Thymus (tissue), 14 donors: ENCODE measurements at places on chromosomes 2 and 18. TPM values are rescaled to one million over a fixed set of nuclear protein-coding genes. Genes with fewer than 3 reads are reported as not detected.

NR4A2 gene
- 4.4 TPM for polyA plus RNA-seq

GRCh38 chr2:18837240-18837639 lies 247.9 kb upstream of the NT5C1B start:
- no peak overlapping the region for H3K27ac ChIP-seq
- H3K4me1 ChIP-seq, result no peaks in the 10 kb centered on the region
- H3K36me3 ChIP-seq, result no peaks in the 10 kb centered on the region
- DNase-seq, result no peak
- no peak overlapping the region for H3K4me3 ChIP-seq

DNA sequence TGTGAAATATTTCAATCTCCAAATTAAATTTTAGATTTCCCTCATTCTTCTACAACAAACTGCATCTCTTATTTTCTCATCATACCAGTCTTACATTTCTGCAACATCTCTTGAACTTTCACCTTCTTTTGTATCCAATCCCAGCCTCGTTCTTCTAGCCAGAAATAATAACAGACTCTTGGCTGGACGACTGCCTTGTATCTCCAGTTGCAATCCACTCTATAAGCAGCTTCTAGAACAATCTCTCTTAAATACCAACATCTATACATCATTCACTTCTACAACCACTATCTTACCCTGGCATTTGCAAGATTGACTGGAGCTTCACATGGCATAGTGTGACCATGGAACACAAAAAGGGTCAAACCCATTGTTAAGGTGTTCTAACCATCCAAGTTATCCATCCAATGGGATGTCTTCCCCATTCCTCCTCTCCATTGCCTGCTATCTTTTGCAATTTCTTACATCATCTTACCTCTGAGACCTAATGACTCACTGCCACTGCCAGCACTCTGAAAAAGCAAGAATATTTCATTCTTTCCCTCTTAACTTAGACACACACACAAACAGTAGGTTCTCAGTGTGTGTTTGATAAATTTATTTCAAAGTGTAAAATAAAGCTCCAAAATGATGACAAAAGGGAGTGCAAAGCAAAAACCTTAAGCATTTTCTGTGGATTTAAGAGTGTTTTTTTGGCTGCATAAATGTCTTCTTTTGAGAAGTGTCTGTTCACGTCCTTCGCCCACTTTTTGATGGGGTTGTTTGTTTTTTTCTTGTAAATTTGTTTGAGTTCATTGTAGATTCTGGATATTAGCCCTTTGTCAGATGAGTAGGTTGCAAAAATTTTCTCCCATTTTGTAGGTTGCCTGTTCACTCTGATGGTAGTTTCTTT lies 145.6 kb downstream of the METTL4 start:
- H3K4me1 ChIP-seq, result no peaks in the 10 kb centered on the region
- no peak for DNase-seq
- H3K4me3 ChIP-seq, result no peak overlapping the region
- H3K27ac ChIP-seq, result no peak overlapping the region
- H3K27me3 ChIP-seq, result no peaks in the 10 kb centered on the region

HOXD13 gene
- polyA plus RNA-seq, result 0.11 TPM

CABYR gene
- polyA plus RNA-seq, result 3.5 TPM

MGAT4A gene
- polyA plus RNA-seq, result 24.4 TPM

GPR39 gene
- 1.0 TPM for polyA plus RNA-seq

RNF125 gene
- polyA plus RNA-seq, result 10.2 TPM

DNA sequence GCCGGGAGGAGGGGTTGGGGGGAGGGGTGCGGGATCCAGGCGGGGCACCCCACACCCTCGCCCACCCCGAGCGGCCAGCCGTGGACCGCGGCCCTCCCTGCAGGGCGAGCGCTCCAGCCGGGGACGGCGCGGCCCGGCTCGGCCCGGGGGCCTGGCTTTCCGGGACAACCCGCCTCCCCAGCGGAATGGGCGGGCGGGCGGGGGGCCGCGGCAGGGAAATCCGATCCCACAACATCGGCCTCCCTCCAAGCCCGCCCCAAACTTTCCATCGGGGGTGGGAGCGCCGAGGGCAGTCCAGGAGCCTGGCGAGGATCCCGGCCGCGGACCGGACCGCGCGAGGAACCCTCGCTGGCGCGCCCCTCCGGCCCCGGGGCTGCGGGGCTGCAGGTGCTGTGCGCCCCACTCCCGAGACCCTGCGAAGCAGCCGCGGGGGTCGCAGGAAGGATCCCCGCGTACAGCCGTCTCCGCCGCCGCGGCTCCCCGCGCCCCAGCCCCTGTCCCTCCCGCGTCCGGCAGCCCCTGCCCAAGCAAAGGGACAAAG lies 529 bp downstream of the SEMA4C start:
- peak overlapping the region; percentile 26 for H3K27ac ChIP-seq
- no peak for DNase-seq
- peaks cover 48% of the 10 kb centered on the region for H3K4me1 ChIP-seq
- peak overlapping the region; percentile 54 for H3K4me3 ChIP-seq

DNA sequence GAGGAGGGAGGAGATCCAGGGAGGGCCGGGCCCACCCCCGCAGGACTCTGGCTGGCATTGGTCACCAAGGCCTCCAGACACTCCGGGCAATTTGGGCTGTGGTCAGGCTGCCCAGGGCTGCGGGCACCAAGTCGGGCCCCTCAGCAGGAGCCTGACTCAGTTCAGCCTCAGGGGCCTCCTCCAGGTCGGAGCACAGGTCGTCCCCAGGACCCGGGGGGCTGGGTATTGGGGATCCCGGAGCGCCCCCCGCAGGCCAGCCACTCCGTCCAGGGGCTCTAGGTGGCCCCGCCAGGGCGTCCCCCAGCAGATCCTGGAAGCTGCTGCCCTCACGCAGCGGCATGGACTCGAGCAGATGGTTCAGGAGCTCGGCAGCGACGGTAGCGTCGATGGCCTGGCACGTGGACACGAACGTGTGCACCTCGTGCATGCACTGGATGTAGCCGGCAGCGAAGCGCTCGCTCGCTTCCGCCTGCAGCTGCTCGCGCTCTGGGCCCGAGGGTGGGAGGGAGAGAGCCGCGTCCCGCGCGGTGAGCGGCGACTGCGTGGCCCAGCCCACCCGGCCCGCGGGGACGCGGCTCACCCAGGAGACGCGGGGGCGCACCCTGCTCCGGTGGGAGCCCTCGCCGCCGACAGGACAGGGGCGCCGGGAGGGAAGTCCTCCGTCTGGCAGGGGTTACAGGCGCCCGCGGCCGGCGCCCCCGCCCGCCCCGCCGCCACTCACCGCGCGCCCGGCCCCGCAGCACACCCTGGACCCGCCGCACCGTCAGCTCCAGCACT lies 884 bp downstream of the HES6 start:
- no peaks in the 10 kb centered on the region for H3K36me3 ChIP-seq
- H3K27me3 ChIP-seq, result peaks cover 50% of the 10 kb centered on the region
- H3K27ac ChIP-seq, result no peak overlapping the region
- no peaks in the 10 kb centered on the region for H3K4me1 ChIP-seq
- DNase-seq, result no peak

ITPRID2 gene
- 57.0 TPM for polyA plus RNA-seq

SNORC gene
- 5.0 TPM for polyA plus RNA-seq

DNA sequence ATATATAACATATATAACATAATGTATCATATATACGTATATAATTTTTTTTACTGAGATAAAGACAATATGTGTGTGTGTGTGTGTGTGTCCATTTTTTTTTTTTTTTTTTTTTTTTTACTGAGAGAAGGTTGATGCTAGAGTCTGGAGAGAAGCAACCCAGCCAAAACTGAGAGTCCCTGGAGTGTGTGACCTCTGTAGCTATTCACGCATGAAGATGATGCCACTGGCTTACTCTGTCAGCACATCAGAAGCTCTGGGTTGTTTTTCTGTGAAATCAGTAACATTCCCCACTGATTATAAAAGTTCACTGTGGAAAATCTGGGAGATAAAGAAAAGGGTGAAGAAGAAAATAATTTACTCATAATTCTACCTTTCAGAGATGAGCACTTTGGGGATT lies 27.2 kb downstream of the CCDC195 start:
- no peaks in the 10 kb centered on the region for H3K4me1 ChIP-seq
- H3K27ac ChIP-seq, result no peak overlapping the region
- H3K36me3 ChIP-seq, result no peaks in the 10 kb centered on the region
- H3K4me3 ChIP-seq, result no peak overlapping the region

ODC1 gene
- 49.6 TPM for polyA plus RNA-seq

DNA sequence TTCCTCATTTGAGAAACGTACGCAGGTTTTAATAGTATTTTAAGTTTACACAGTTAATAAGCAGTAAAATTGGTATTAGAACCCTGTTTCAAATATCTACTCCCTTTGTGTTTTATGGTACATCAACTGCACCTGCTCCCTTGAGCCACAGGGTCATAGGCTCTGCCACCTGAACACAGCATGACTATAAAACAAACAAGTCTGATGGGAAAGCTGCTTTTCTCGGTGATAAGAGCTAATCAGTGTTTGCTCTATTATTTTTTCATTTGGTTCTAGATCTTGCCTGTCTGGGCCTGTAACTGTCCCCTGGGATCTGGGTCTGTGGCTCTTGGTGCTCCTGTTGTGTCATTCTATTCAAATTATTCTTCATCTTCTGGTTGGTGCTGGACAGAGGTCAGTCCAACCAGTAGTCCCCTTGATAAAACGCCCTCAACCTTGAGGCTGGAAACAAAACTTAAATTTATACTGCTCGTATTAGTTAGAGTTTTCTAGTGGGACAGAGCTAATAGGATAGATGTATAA lies 314.8 kb upstream of the LRP1B start:
- H3K36me3 ChIP-seq, result no peaks in the 10 kb centered on the region
- H3K27me3 ChIP-seq, result no peaks in the 10 kb centered on the region
- no peaks in the 10 kb centered on the region for H3K4me1 ChIP-seq
- no peak overlapping the region for H3K27ac ChIP-seq

DNA sequence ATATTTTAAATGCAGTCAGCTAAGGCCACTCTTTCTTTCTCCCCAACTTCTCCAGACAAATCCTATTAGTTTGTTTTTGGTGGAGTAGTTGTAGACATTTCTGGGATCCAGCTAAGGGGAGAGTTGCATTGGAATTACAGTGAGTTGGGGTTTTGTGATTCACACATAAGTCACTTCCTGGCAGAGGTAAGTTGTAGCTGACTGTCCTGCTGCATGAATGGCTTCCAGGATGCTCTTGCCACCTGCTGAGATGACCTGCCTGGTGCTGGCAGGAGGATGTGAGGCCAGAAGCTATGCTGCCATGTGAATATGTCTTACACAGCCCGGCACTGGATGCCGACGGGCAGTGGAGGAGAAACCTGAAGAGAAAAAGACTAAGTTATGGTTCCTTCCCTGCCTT lies 243.7 kb downstream of the TDRD15 start:
- H3K27me3 ChIP-seq, result no peaks in the 10 kb centered on the region
- H3K4me3 ChIP-seq, result no peak overlapping the region
- no peaks in the 10 kb centered on the region for H3K36me3 ChIP-seq
- DNase-seq, result no peak

DNA sequence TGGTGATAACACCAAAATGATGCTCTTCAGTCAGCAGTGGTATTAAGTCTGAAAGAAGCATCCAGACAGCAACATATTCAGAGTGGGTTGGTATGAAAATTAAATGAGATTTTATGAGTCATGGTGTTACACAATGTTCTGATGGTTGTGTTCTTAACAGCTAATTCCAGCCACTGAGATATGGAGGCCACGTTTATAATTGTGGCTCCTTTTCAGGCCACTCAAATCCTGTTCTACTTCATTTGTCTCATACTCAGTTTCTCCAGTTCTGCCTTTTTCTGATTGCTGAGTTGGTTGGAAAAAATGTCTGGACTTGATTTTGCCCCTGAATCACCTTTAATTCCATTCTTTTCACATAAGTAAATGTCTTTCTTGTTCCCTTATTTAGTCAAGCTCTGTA lies 162.7 kb upstream of the COL3A1 start:
- no peaks in the 10 kb centered on the region for H3K36me3 ChIP-seq
- no peaks in the 10 kb centered on the region for H3K27me3 ChIP-seq
- no peaks in the 10 kb centered on the region for H3K4me1 ChIP-seq
- no peak overlapping the region for H3K4me3 ChIP-seq
- H3K27ac ChIP-seq, result no peak overlapping the region

- no peak overlapping the region for H3K4me3 ChIP-seq
- peaks cover 50% of the 10 kb centered on the region for H3K4me1 ChIP-seq
- H3K27me3 ChIP-seq, result no peaks in the 10 kb centered on the region
- no peak for DNase-seq
- peaks cover 3% of the 10 kb centered on the region for H3K36me3 ChIP-seq
Observed at GRCh38 chr2:98489971-98490962, 45.6 kb downstream of the INPP4A start.

DNA sequence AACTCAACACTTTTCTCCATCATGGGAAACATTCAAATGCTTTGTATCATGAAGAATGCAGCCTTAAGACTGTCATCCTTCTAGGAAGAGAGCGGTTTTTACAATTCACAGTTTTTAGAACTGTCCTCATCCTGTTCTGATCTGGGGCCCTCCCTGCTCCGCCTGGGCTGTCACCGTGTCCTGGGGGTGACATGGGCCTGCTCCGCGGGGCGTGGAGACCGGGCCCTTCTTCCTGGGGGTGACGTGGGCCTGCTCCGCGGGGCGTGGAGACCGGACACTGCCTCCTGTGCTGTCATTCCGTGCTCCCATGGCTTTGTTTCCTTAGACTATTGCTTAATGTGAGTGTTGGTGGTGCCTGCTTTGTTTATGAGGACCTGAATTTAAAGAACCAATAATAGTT lies 122.8 kb downstream of the TMEM18 start:
- H3K27me3 ChIP-seq, result peaks cover 16% of the 10 kb centered on the region
- H3K27ac ChIP-seq, result no peak overlapping the region
- H3K36me3 ChIP-seq, result no peaks in the 10 kb centered on the region
- no peaks in the 10 kb centered on the region for H3K4me1 ChIP-seq

DNA sequence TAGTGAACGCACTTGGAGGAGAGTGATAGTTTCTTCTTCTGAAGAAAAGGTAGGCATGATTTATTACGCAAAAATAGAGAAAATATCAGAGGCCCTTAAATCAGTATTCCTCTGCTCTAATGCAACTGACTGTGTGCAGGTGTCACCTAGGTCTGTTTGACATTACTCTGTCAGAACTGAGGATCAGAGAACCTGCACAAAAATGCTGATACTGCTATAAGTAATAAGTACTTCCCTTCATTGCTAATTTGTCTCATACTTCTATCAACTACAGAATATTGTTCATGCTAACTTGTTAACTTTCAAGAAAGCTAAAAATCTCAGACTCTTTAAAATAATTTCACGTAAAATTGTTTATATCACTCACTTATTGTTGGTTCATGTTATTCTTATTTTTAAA lies 358.5 kb downstream of the ZNF804A start:
- no peak for DNase-seq
- H3K4me1 ChIP-seq, result no peaks in the 10 kb centered on the region
- H3K27ac ChIP-seq, result no peak overlapping the region
- H3K4me3 ChIP-seq, result no peak overlapping the region

KCNF1 gene
- polyA plus RNA-seq, result 0.52 TPM

TXNDC2 gene
- 0.02 TPM for polyA plus RNA-seq

DNA sequence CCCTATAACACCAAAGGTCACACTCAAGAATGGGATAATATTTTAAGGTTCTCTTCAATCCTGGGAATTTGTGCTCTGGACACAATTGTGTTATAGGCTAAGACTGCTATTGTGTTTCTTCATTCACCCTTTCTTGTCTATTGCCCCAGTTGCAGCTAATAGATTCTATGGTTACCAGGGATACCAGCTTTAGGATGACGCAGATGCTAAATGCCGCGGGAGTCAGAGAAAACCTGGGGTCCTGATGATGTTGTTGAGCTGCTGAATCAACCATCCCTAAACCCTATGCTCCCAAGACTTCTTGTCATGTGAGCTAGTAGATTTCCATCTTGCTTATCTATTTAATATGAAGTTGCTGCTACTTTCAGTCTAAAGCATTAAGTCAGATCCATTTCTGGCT lies 5.4 kb downstream of the CRYGD start:
- H3K36me3 ChIP-seq, result no peaks in the 10 kb centered on the region
- no peak overlapping the region for H3K4me3 ChIP-seq
- H3K27ac ChIP-seq, result no peak overlapping the region
- peaks cover 6% of the 10 kb centered on the region for H3K27me3 ChIP-seq
- no peaks in the 10 kb centered on the region for H3K4me1 ChIP-seq
- DNase-seq, result no peak

- no peaks in the 10 kb centered on the region for H3K27me3 ChIP-seq
- peak overlapping the region; percentile 57 for H3K27ac ChIP-seq
- no peaks in the 10 kb centered on the region for H3K36me3 ChIP-seq
- H3K4me1 ChIP-seq, result peaks cover 28% of the 10 kb centered on the region
Observed at GRCh38 chr18:35026407-35027061, 14.7 kb upstream of the MAPRE2 start.
